Activated naive CD4-positive, alpha-beta T cell treated with anti-CD3 and anti-CD28 coated beads for 36 hours (primary cell): ENCODE measurements at places on chromosomes 2 and 18. TPM values are rescaled to one million over a fixed set of nuclear protein-coding genes. Genes with fewer than 3 reads are reported as not detected.
A peak's percentile ranks its signal among the peaks of the same experiment; 100 is the strongest.

DNA sequence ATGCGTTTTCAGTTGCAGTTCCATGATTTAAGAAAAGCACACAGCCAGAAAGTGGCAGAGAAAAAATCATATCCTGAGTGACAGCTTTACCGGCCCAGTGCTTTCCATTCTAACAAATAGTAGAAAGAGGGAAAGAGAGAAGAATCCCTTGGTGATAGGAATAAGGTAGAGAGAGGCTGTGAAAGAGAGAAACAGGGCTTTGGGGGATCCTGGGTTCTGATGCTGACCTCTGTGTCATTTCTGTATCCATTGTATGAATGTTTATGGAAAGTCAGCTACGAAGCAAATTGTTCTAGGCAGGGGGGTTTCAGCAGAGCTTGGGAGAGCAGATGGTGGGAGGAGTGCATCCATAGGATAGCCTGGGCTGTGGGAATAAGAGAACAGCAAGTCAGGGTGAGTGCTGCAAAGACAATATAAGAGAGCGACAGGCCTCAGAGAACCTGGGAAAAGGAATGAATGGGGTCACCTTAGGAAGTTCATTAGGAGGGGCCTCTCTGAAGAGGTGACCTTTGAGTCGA is 203.4 kb upstream of the TNP1 start:
- no peak for DNase-seq

- DNase-seq: no peak
Measured at GRCh38 chr2:228367356-228367755, 185.9 kb upstream of the SPHKAP start.

Gene TTR
- not detected for total RNA-seq

Gene TMEM17
- total RNA-seq: 0.21 TPM

DNA sequence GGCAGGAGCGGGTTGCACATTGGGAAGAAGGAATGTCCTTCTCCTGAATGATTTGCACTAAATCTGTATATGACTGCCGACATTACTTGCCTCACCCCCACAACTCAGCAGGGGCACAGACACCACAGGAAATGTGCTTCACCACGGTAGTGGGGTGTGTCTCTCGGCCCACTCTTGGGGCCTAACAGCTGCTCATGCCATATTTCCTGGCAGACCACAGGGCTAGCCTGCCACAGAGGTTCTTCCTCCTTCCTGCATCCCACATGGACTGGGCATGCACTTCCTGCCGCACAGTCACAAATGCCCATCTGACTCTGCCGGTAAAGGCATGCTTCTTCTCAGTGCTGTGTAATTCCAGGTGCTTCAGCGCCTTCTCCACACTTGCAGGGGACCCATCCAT is 10.3 kb upstream of the PAPOLG start:
- DNase-seq: no peak

DNA sequence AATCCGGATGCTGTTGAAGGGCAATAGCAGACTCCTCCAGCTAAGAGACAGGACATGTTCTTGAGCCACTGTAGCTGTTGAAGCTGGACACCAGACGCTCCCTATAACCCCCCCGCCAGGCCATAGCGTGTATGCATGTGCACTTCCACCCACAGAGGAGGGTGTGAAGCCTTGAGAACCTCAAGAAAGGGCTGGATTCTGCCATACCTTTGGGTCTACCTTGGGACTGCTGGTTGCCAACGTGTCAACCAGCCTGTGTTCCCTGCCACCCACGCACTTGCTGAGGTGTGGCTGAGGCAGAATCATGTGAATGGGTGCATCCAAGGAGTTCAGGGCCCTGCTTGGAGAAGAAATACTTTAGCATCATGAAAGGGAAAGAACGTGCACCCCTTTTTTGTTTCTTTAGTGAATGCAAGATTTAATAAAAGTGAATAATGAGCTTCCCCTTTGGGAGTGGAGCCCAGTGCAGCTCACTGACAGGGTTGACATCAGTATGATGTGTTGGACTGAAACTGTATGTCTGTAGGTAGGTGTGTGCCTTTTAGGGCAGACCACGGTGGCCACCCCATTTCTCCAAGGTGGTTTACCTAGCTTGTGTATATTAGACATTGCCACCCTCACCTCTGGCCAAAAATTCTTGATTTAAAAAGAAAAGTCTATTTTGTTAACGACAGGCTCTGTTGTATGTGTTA is 198.3 kb downstream of the MGAT5 start:
- DNase-seq: no peak

Gene GNLY
- total RNA-seq: 3.2 TPM

- DNase-seq: peak; percentile 34
Measured at GRCh38 chr2:11344956-11345677, 681 bp upstream of the ROCK2 start.

Gene RAB6C
- not detected for total RNA-seq

Gene NETO1
- total RNA-seq: not detected

DNA sequence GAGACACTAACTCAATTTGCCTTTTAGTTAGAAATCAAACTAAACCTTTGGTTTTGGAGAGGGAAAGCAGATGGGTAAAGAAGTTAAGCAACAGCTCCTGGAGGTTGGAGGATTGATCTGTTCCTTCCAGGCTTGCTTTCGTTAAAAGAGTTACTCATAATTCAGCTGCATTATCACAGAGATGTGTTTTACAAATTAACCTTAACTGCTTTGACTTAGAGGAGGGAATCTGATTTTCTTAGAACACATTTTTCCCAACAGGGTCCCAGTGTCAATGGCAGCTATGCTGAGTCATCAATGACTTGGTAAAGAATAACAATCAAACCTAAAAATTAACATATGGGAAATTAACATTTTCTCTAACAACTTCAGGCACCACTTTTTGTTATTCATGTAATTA is 113.4 kb downstream of the COPS8 start:
- DNase-seq: no peak

Gene TYW5
- total RNA-seq: 7.8 TPM

Gene TXNDC2
- total RNA-seq: not detected
